Activated CD8-positive, alpha-beta memory T cell treated with anti-CD3 and anti-CD28 coated beads, Interleukin-2, amount 10 ng/mL, durations not matched to agents 7 days and 5 days (primary cell): ENCODE measurements at places on chromosomes 2 and 18. TPM values are rescaled to one million over a fixed set of nuclear protein-coding genes. Genes with fewer than 3 reads are reported as not detected.

The PNPT1 gene
- 73.9 TPM for total RNA-seq

DNA sequence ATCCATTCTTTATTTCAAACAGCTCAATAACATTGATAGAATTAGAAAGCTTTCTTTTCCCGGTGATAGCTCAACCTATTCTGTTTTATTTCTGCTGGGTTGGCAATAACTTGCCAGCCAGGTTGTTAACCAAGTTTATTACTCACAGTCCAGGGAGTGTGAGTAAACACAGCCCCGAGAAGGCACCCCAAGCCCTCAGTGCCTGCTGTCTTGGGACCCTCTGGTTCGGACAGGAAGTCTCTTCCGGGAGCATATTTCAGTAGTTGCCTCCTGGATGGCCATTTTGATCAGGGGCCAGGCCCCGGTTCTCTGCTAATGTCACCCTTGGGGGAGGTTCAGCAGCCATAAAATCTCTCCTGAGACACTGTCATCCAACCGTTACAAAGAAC is 176.8 kb downstream of the INO80D start:
- DNase-seq = no peak

GRCh38 chr18:6729247-6730091 is at the start of gene ARHGAP28:
Gene ARHGAP28 (plus strand): TSS chr18:6729716. CDS start chr18:6729822, 106 bp downstream.
- no peak for DNase-seq

DNA sequence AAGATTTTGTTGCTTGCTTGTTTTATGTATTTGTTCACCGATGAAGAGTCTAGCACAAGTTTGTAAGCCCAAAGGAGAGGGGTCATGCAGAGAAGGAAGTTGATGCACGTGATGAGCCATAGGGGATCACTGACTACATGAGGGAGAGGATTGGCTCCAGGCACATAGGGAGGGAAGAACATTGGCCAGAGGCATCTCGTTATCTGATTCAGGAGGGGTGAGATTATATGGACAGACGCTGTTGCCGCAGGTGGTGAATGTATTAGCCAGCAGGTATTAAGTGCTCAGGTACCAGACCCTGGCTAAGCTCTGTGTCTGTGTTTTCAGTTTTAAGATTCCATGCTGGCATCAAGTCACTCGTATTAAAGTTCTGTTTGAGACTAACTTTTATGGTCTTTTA is 91.8 kb upstream of the CHST9 start:
- DNase-seq = no peak

DNA sequence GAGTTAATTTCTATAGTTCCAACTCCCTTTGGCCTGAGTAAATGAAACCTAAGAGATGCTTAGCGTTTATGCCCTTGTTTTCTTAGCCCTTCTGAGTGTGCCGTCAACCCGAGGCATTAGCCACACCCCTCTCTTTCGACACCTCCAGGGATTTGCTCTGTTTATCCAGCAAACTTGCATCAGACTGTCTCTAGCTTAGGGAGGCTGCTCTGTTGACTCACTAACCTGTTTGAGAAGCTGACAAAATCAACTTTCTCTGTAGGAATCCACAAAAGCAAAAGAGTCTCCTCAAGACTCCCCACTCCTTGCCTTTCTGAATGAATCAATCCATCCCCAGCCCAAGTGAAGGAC is 317.6 kb downstream of the TNS1 start:
- DNase-seq = no peak
